GM23248 (cell line): ENCODE measurements at places on chromosomes 12 and 14. TPM values are rescaled to one million over a fixed set of nuclear protein-coding genes. Genes with fewer than 3 reads are reported as not detected.
A peak's percentile ranks its signal among the peaks of the same experiment; 100 is the strongest.

Gene FGD4
- total RNA-seq: 3.4 and 3.5 TPM in 2 replicates

Gene LUM
- total RNA-seq: 556 and 573 TPM in 2 replicates

Gene TRIM9
- 0.32 TPM in 1 of 2 replicates, not detected in the other for total RNA-seq

Gene FOS
- total RNA-seq: 118 and 124 TPM in 2 replicates

Gene MMP19
- 17.6 and 26.3 TPM in 2 replicates for total RNA-seq

Gene ASPG
- not detected in 2 replicates for total RNA-seq

Gene RERG
- not detected in 2 replicates for total RNA-seq

Gene MFAP5
- 344 and 390 TPM in 2 replicates for total RNA-seq

GRCh38 chr14:102317564-102318248, 1.8 kb upstream of the ZNF839 start:
- DNase-seq: peak; percentile 41

GRCh38 chr12:11824736-11825135, 175.3 kb downstream of the ETV6 start:
- DNase-seq: no peak

DNA sequence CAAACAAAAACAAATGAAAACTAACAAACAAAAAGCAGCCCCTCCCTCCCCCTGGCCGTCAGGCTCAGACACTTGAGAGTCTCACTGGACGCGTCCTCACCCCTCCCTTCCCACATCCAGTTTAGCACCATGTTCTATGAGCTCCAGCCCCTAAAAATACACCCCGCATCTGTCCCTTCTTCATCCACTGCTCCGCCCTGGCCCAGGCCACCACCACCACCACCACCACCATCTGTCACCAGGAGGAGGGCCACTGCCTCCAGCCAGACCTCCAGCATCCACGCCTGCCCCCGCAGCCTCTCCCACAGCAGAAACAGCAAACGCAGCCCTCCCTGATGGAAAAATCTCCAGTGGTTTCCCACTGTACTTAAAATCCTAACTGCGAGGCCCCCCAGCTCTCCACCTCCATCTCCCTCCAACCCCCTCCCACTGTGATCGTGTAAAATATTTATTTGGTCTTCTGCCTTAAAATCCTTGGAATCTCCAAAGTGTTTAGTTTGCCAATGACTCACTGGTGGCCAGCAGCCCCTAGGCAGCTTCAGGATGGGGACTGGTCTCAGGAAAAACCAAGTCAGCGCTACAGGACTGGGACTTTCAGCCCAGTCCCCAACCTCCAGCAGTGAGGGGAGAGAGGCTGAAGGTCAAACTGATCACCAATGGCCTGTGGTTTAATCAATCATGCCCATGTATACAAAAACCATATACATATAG, 95.1 kb downstream of the SCARB1 start:
- peak; percentile 25 for DNase-seq

DNA sequence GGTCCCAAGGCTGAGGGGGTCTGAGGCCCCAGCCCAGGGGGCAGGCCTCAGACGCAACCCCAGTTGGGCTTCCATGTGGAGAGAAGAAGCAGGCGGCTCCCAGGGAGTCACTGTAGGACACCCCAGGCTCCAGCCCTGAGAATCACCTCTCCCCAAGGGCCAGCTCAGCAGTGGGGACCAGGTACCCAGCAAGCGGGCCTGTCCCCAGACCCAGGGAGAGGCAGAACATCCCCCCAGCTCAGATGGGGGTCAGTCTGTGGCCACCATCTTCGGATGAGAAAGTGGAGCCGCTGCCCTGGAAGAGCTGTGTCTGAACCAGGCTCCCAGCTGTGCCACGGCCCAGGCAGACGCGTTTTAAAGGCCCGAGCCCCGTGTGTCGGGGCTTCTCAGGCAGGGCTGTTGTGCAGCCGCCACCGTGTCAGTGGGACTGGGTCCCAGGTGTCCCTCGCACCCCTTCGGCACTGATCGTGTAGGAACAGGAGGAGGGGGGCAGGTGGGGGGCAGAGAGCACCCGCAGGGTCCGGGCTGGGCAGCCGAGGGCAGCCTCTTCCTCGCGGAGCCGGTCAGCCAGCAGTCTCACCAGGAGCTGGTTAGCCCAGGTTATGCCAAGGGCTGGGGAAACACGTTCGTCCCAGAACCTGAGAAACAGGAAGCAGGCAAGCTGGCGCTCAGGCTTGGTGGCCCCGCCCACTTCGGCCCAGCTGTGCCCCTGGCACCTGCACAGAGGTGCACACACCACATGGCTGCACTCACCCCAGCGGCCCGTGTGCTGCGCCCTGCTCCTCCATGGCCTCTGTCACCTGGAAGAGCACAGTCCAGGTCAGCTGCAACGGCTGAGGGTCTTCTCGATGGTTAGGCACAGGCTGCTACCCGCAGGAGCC, 16.6 kb downstream of the XRCC3 start:
- DNase-seq: no peak

DNA sequence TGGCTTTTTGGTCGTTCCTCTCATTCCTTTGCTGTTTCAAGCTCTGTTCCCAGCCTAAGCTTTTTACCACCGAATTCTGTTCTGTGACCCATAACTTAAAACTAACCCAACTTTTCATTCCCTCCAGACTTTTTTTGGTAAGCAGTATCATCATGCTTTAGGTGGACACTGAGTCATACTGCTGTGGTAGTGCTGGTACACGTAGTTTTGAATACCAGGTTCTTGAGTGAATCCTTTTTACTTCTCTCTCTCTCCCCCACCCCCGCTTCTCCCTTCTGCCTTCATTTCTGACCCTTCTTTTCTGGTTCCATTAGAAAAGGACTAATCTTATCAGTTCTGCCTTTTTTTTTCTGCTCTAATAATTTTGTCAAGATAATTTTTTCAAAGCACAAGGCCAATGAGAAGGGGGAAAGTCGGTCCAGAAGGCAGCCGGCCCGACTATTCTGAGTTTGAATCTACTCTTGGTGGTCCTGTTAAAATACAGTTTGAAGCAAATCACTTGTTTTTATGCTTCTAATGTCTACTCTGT, 2.3 kb upstream of the MDM2 start:
- peak; percentile 63 for DNase-seq

GRCh38 chr12:113299619-113300237, 35.2 kb downstream of the SLC8B1 start:
- DNase-seq: peak; percentile 91

DNA sequence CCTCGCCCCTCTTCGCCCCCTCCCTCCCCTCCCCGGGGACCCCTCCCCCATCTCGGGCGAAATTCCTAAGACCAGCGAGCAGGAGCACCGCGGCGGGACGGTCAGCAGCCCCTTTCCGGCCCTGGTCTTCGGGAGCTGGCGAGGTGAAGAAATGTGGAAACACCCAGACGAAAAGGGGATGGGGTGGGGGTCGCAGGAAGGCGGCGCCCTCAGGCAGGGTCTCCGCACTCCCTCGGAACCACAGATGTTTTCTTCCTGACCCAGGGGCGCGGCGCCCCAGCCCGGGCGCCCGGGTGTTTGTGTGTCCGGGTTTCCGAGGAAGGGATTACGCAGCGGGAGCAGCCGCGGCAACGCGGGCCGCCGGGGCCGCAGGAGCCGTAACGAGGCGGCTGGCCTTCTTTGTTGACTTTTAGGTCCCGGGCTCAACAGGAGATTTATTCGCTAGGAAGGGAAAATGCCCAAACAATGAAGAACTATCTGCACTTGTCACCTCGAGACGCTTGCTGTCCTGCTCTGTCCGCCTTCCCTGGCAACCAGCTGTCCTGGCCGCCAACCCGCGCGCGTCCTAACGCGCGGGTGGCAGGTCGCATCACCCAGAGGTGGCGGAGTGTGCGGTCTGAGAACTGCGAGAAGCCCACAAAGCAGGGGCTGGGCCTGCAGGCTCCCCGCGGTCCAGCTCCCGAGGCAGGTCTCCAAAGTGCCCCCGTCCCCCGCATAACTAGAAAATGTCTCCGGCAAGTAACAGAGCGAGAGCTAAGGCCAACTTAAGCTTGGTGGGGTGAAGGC, 7.0 kb downstream of the FOXA1 start:
- peak; percentile 26 for DNase-seq
